ENCODE measurements at places on chromosomes 4 and X.

DNA sequence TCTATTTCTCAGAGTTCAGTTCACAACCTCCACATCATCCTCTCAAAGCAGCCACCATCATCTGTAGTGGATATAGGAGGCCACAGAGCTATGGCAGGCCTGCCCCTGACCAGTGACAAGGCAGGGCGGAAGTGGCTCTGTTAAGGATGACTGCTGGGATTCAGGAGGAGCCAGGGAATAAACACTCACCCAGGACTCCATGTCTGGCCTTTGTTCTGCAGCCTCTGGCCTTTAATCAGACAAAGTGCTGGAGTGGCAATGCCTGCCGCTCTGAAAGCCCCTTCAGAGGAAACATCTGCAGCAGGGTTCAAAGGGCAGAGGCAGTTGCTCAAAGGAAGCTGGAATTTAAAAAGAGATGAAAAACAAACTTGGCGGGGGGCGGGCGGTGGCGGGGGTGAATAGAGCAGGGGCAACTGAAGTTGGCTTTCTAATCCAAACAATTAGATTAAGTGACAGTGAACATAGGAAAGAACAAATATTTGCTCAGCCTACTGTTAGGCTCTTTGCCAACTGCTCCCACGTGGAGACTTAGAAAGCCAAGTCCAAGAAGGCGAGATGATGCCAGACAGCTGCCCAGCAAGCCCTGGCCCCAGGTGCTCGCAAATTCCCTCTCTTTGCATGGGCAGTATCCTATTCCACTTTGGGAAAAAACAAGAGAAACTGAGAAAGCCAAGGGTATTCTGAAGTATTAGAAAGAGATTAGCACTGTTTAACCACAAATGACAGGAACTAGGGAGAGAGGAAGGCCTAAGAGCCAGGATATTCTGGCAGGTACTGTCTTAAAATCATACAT, 5.5 kb downstream of the MPP1 start:
- DNase-seq: no peak

DNA sequence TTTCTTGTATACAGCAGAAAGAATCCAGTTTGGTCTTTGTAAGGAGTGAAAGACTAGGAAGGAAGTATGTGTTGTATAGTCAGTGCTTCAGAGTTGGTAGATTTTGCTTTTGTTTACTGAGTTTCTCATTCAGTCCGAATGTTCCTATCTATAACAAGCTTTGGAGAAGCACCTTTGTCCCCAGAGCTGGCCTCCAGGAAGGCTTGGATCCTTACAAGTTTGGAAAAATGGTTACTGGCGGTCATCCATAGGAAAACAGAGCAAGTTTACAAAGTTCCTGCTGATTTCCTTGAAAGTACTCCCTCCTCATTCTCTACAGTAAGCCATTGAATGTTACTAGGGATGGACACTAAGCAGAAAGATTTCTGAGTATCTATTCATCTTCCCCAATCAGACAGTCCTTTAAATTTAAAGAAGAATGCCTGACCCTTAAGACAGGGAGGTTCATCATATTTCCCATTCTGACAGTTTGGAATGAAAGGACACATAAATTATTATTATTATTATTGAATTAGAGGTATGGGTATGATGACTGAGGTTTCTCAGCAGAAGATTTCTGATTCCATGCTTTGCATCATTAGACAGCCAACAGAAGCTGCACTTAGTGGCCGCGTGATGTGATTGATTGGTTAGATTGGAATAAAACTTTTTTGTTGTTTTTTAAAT, 35.8 kb downstream of the FAT4 start:
- no peak for DNase-seq

GRCh38 chr4:174340714-174341113, 57.0 kb downstream of the CEP44 start:
- peak; percentile 83 for DNase-seq

- DNase-seq: no peak
Measured at GRCh38 chr4:19051831-19052230, 1030.3 kb upstream of the LCORL start.

DNA sequence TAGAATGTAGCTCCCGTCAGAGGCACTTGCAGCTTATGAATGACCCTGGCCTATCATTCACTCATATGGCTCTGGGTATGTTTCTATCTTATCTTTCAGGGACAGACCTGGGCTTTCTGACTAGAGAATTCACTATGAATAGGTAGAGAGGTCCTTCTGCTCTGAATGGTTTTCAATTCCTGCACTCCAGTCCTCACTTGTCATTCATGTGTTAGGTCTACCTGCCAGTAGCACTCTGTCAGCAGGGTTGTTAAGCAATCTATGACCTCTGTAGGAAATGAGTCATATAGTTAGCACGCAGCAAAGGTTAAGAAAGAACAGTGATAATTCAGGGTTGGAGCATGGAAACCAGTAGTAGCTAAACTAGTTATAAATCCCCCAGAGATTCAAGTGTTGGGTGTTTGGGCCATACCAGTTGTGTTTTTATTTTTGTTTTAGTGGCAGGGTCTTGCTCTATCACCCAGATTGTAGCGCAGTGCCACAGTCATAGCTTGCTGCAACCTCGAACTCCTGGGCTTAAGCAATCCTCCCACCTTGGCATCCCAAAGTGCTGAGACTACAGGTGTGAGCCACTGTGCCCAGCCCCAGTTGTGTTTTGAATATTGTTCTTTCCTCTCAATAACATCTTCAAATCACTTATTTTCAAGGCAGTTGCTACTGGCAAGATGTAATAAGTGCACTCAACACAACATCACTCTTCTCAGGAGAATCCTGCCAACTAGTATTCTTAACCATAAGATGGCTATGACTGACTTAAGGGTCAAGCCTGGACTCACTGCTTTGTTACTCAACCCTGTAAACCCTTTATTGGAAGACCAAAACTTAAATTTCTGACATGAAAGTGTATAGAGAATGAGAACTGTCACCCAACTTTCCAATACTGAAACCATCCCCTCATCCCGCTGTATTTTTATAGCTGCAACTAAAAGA, 25.1 kb downstream of the ARL13A start:
- peak; percentile 11 for DNase-seq

DNA sequence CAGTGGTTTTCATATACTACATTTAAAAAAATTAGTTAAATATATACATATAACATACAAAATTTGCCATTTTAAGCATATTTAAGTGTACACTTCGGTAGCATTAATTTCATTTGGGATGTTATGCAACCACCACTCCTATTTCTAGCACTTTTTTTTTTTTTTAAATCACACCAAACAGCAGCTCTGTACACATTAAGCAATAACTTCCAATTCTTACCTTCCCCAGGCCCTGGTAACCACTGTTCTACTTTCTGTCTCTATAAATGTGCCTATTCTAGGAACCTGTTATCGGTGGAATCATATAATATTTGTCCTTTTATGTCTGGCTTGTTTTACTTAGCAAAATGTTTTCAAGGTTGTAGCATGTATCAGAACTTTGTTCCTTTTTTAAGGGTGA, 39.1 kb downstream of the TMEM164 start:
- no peak for DNase-seq

DNA sequence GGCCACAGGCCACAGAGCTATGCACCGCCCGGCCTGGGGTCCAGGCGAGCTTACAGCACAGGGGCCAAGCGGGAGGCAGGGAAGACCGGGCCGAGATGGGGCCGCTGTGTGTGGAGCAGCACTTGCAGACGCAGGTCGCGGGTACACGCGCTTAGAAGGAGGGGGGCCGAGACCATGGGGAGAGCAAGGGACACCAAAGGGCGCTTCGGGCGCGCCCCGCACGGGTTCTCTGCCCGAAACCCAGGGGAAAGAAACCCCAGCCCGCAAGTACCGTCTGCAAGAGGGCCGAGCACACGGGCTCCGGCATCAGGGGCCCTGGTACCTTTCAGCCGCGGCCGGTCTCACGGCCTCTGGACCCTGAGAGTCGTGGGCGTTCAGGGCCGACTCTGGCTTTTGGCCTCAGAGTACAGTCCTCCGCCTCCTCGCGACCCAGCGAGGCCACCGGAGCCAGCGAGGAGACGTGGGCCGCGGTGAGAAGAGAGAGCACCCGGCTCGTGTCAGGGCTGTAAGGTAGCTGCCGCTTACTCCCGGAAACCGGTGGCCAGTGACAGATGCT, 342 bp downstream of the EOLA2 start:
- no peak for DNase-seq

GRCh38 chr4:97938141-97938540, 205.1 kb downstream of the STPG2 start:
- DNase-seq: no peak

DNA sequence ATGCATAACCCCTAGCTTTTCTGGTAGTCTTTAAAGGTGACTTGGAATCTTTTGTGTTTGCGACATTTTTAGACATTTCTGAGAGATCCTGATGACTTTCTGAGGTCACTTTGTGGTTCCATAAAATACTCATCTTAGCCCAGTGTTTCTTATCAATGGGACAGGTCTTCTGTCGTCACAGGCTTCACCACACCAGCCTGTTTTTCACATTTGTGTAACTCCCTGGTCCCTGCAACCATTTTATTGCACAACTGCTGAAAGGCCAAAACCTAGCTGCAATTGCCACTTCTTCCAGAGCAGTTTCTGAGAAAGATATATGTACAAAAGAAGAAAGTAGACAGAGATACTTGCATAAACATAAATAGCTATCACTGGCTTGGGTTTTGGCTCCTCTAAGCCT, 120.9 kb downstream of the IL15 start:
- peak; percentile 33 for DNase-seq

- DNase-seq: no peak
Measured at GRCh38 chr4:184648054-184648312, 1.3 kb downstream of the CASP3 start.

DNA sequence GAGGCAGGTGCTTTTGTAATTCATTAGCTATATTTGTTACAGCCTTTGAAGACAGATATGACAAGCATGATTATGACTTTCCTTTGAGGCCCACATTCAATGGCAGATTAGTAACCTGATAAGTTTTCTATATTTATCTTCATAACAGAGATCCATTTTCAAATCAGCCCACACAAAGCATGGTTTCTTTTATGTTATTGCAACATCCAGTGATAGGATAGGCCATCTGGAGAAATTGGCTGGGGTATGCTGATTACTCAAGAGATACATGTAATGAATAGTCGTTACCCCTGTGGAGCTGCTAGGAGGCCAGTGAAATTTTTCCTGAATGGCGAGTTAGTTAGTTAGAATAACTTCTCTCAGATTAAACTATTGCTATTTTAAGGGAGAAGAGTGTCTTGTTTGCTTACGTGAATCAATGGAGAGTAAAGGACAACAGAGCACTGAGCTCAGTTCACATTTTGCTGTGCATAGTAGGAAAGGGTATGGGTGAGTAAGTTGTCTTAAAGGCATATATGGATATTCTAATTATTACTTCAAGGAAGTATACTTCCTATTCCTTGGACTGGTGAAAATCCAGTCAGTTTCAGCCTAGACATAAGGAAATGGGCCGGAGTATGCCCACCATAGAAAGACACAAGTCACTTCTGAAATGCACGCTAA, 79.2 kb upstream of the DKK2 start:
- DNase-seq: peak; percentile 28

GRCh38 chrX:1720836-1721235, 106.0 kb downstream of the ASMT start:
- DNase-seq: peak; percentile 61

GRCh38 chr4:53702334-53703266, 111.3 kb upstream of the LNX1 start:
- peak; percentile 77 for DNase-seq

DNA sequence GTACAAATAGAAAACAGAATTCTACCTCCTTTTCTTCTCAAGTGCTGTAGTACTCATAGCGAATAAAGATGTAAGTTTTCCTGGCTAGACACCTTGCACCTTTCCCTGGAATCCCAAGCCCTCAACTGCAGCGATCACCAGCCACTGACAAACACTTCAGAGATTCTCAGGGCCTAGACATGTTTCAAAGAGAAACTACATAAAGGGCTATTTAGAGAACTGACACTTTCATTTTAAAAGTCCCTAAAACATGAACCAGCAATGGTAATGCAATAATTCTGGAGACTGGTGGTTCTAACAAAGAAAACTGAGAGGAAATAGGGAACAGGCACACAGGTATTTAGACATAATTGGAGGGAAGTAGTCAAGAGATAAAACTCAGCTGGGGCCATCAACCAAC, 35.7 kb downstream of the FANCB start:
- no peak for DNase-seq

- DNase-seq: no peak
Measured at GRCh38 chr4:113328514-113328913, 279.1 kb downstream of the ANK2 start.

DNA sequence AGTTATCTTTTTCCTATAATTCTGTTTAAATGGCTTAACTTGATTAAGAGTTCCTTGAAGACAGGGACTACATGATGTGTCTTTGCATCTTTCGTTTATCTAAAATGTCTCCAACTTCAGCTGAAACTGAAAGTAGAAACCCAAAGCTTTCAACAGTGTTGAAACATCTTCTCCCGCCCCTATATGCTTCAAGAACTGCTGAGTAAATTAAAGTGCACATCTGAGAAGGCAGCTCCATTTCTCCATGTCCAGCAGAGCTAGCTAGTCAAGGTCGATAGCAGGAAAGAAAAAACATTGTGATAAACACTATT, 185.7 kb upstream of the TBL1X start:
- no peak for DNase-seq

GRCh38 chrX:154142950-154143745, 895 bp upstream of the OPN1LW start:
- DNase-seq: no peak

- no peak for DNase-seq
Measured at GRCh38 chr4:187046471-187046870, 322.8 kb upstream of the FAT1 start.

- DNase-seq: no peak
Measured at GRCh38 chr4:11919316-11919715, 490.6 kb upstream of the HS3ST1 start.

DNA sequence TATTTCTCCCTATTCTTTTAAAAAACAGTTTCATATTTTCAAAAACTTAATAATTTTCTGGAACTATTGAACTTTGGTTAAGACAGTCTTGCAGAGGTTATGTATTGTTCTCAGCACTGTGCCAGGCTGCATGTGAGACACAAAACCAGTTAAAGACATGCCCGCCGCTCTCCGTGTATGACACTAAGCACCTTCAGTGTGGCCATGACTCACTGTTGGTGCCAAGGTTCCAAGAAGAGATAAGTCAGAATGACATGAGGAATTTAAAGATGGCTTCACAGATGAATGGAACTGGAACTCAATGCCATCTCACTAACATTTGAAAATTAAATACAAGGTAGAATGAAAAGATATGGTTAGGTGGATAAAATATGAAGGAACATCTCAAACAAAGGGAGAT, 525.5 kb upstream of the ZFP42 start:
- DNase-seq: no peak

GRCh38 chr4:179880756-179881155, 2362.4 kb upstream of the TENM3 start:
- DNase-seq: no peak

GRCh38 chr4:2932321-2932950, 30.8 kb downstream of the NOP14 start:
- DNase-seq: no peak

- DNase-seq: peak; percentile 9
Measured at GRCh38 chrX:40243755-40244515, 146.2 kb upstream of the BCOR start.
